ENCODE measurements at places on chromosomes 7 and 10. TPM values are rescaled to one million over a fixed set of nuclear protein-coding genes. Genes with fewer than 3 reads are reported as not detected.

CPA2 gene
- not detected for total RNA-seq

FAM221A gene
- total RNA-seq: 27.7 TPM

CRHR2 gene
- not detected for total RNA-seq

DNA sequence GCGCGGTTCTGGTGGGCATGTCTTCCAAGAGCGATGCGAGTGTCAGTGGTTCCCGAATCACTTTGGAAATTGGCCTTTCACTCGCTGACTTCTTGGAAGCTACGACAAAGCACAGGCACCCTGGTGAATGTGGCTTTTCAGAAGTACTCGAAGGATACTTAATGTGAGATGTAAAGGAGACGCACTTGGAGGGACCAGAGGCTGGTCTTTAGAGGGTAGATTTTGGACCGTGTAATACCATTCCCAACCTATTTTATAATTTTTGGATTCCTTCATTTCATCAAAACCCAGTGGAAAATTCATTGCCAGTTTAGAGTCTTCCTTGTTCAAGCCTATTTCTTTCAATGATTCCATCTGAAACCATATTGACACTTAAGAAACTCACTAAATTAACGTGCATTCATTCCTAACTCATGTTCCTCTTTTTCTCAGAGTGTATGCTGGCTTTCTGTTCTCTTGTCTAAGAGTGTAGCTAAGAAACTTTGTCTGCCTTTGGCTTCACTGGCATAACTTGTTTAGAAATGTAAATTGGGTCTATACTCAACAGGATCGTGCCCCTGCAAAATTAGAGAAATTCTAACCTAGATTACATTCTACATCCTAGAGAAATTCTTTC lies 645 bp upstream of the COPG2 start:
- DNase-seq: peak; percentile 36

- no peak for DNase-seq
These were observed 42.6 kb downstream of the OTUD1 start for GRCh38 chr10:23481363-23481961.

Data from HT-29 (cell line).